Astrocyte (in vitro differentiated cells and primary cell): ENCODE measurements at places on chromosomes 3 and 15. TPM values are rescaled to one million over a fixed set of nuclear protein-coding genes. Genes with fewer than 3 reads are reported as not detected.
A peak's percentile ranks its signal among the peaks of the same experiment; 100 is the strongest.

DNA sequence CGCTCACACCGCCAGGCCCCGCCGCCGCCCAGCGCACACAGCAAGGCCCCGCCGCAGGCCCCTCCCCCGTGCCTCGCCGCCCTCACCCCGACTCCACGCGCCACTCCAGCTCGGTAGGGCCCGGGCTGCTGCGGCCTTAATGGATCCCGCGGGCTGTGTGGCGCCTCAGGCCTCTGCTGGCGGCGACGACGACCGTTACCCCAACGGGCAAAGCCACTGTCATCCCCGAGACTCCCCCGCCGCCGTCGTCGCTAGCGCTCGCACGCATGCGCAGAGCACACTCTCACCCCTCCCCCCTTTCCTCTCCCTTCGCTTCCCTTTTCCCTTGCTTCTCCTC, at the start of gene MSL2:
MSL2 (minus strand) TSS at position 272 of the 337 bp plus-strand sequence. CDS start 1,222 bp downstream, outside the sequence.
- peak within 1 kb of the TSS; percentile 90 for H3K4me3 ChIP-seq
- H3K36me3 ChIP-seq = no peaks in the 10 kb centered on the region
- no peaks in the 10 kb centered on the region for H3K27me3 ChIP-seq
- DNase-seq = no peak
- H3K27ac ChIP-seq = peak within 1 kb of the TSS; percentile 98

- peak overlapping the region; percentile 75 for H3K27ac ChIP-seq
- no peak overlapping the region for H3K4me3 ChIP-seq
- DNase-seq = no peak
- H3K27me3 ChIP-seq = no peaks in the 10 kb centered on the region
- no peaks in the 10 kb centered on the region for H3K36me3 ChIP-seq
Observed at GRCh38 chr3:150349314-150350097, 58.6 kb upstream of the TSC22D2 start.

DNA sequence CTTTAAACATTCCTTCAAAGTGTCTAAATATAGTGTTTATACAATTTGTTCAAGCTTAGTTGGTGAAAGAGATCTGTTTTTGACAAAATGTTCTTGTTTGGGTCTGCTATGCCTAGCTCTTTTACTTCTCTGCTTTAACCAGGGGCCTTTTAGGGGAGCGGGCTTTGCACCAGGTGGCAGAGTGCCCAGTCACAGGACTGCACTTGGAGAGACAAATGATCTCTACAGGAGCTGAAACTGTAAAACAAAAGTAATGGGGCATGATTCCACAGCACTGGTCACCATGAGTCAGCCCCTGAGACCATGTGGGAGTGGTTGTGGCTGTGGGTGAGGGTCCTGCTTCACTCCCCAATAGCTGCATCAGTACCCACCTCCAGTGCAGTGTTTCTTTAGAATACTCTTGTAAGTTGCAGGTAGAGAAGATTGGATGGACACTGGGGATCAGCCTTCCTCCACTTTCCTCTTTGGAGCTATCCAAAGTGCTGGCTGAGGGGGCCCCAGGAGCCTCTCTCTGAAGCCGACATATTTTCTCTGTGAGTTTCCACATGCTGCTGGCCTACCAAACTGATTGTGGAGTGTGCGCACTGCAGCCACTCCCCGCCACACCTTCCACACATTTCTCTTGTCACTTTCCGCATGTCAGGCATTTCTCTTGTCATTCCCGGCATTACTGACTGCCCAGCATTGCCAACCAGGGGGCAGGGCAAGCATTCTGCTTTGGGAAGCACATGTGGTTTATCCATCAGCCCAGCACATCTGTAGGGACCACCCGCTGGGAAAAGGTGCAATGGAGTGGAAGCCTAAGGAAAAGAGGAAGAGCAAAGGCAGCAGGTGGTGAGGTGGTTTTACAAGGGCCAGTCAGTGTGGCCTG, 110.0 kb downstream of the EPHB1 start:
- no peak overlapping the region for H3K4me3 ChIP-seq
- H3K4me1 ChIP-seq = no peaks in the 10 kb centered on the region
- H3K27me3 ChIP-seq = no peaks in the 10 kb centered on the region
- H3K36me3 ChIP-seq = no peaks in the 10 kb centered on the region

DNA sequence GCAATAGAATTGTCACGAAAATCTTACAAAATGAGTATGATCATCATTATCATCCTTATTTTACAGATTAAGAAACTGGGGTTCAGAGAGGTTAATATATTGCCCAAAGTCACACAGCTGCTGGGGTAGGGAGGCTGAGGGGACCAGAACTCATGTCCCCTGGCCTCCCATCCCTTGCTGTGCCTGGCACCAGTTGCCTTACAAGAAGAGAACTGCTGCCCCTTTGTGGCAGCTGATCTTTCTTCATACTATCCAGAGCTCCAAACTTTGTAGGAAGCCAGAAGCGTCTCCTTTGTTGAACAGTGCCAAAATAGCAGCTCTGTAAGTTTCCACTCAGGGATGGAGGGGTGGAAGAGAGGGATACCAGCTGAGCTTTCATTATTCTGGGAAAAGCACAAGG, 236.8 kb upstream of the TBC1D5 start:
- no peak for DNase-seq
- H3K27ac ChIP-seq = no peak overlapping the region
- H3K27me3 ChIP-seq = peaks cover 1% of the 10 kb centered on the region
- no peaks in the 10 kb centered on the region for H3K4me1 ChIP-seq
- H3K4me3 ChIP-seq = no peak overlapping the region

- no peak for DNase-seq
- no peaks in the 10 kb centered on the region for H3K36me3 ChIP-seq
- H3K27ac ChIP-seq = no peak overlapping the region
- H3K4me1 ChIP-seq = peaks cover 11% of the 10 kb centered on the region
Observed at GRCh38 chr3:184349563-184350470, 11.6 kb downstream of the CLCN2 start.

GRCh38 chr3:134464064-134464688, 21.6 kb downstream of the ANAPC13 start:
- H3K27ac ChIP-seq = peak overlapping the region; percentile 97
- peak; percentile 99 for DNase-seq
- no peaks in the 10 kb centered on the region for H3K27me3 ChIP-seq
- H3K4me1 ChIP-seq = peaks cover 50% of the 10 kb centered on the region
- no peaks in the 10 kb centered on the region for H3K36me3 ChIP-seq

GRCh38 chr3:45515999-45516725, 78.4 kb upstream of the LIMD1 start:
- no peak for DNase-seq
- H3K4me3 ChIP-seq = no peak overlapping the region
- H3K27me3 ChIP-seq = no peaks in the 10 kb centered on the region
- peaks cover 23% of the 10 kb centered on the region for H3K36me3 ChIP-seq
- no peak overlapping the region for H3K27ac ChIP-seq

GRCh38 chr3:149600634-149601033, 57.2 kb downstream of the WWTR1 start:
- no peaks in the 10 kb centered on the region for H3K36me3 ChIP-seq
- H3K27me3 ChIP-seq = no peaks in the 10 kb centered on the region
- H3K4me1 ChIP-seq = peaks cover 42% of the 10 kb centered on the region
- H3K27ac ChIP-seq = no peak overlapping the region
- no peak overlapping the region for H3K4me3 ChIP-seq
- no peak for DNase-seq

- no peak overlapping the region for H3K4me3 ChIP-seq
- DNase-seq = no peak
- H3K27me3 ChIP-seq = no peaks in the 10 kb centered on the region
- no peaks in the 10 kb centered on the region for H3K4me1 ChIP-seq
Observed at GRCh38 chr15:36301947-36302346, 277.5 kb upstream of the CDIN1 start.

GRCh38 chr3:133464573-133464972, 64.7 kb downstream of the BFSP2 start:
- H3K4me3 ChIP-seq = no peak overlapping the region
- no peaks in the 10 kb centered on the region for H3K36me3 ChIP-seq
- DNase-seq = peak; percentile 38
- no peak overlapping the region for H3K27ac ChIP-seq
- no peaks in the 10 kb centered on the region for H3K27me3 ChIP-seq
- H3K4me1 ChIP-seq = no peaks in the 10 kb centered on the region

DNA sequence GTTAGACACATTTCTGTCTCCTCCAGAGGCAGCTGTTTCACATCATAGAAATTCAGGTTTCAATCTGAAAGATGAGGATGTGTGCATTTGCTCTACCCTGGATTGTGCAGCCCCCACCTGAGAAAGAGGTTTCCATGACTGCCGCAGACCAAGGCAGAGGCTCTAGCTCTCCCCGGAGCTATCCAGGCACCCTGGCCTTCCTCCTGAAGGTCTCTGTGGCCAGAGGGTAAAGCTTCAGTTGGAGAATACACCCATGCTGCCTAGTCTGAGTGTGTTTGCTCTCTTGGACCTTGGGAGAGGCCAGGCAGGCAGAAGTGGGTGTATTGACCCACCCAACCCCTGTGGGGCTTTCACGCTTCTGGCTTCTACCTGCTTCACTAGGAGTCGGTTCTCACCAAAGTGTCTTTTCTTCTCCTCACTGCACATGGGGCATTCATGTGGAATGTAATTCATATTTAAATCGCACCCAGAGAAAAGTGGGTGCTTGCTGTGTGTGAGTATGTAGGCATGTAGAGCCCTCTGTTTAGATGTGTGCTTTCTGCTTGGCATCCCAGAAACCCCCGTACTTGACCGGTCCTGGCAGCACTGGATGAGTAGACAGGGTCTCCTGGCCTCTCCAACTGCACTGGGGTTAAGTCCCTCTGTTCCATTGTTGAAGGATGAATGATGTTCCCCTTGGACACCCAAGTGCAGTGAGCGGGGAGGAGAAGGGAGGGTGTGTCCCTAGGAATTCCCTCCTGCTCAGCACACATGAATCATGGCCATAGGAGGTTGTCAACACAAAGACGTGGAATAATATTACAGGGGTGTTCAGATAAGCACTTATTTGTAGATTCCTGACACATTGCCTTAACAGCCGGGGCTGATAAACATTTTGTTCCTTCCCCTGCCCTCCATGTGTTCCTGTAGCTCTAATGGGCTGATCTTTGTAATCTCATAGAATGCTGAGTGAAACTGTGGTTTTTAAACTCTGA, 20.3 kb upstream of the RAB6B start:
- H3K36me3 ChIP-seq = no peaks in the 10 kb centered on the region
- no peak for DNase-seq
- no peak overlapping the region for H3K4me3 ChIP-seq
- peaks cover 3% of the 10 kb centered on the region for H3K27me3 ChIP-seq

GRCh38 chr15:40722934-40723333, 28.0 kb downstream of the RAD51 start:
- H3K27ac ChIP-seq = no peak overlapping the region
- H3K4me1 ChIP-seq = no peaks in the 10 kb centered on the region
- no peak for DNase-seq

DNA sequence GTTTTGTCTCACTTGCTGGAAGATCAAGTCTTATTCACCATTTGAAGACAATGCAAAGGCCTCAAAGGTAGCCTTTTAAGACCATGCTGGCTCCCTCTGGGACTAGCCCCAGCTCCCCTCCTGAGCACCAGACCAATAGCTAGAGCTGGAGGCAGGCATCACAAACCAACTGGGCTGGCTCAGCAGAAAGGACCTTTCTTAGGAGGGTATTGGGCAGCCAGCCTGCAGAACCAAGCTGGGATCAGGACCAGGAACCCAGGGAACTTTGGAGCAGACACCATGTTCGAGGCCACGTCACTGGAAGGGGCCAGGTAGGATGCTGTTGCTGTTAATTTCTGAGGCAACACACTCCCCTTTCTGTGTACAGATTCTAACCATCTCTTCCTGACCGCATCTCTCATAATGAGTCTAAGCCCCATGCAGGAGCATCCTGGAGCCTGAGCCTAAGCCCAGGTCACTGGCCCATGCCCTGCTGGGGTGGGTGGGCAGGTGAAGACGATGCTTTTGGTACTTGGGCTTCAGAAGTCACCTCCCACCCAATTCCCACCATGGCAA, 81.4 kb upstream of the KLF13 start:
- DNase-seq = no peak
- peaks cover 5% of the 10 kb centered on the region for H3K27me3 ChIP-seq
- H3K4me3 ChIP-seq = no peak overlapping the region
- H3K27ac ChIP-seq = no peak overlapping the region

DNA sequence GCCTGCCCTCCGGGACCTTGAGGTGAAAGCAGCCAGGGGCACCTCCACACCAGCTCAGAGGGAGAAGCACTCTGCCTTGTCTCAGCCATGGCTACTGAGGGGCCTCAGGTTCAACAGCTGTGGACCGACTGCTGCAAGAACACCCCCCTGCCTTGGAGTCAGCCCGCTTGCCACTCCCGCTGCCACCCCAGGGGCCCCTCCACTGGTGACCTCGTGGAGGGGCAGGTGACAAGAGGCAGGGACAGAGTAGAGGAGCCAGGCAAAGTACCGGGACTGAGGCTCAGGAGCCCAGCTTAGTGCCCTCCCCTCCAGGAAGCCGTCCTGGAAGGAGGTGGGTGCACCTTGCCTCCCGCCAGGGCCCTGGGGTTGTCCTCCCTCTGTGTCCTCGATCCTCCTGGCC, 79.6 kb upstream of the RPL32 start:
- H3K4me3 ChIP-seq = no peak overlapping the region
- H3K4me1 ChIP-seq = peaks cover 8% of the 10 kb centered on the region
- H3K27ac ChIP-seq = no peak overlapping the region
- H3K36me3 ChIP-seq = no peaks in the 10 kb centered on the region

DNA sequence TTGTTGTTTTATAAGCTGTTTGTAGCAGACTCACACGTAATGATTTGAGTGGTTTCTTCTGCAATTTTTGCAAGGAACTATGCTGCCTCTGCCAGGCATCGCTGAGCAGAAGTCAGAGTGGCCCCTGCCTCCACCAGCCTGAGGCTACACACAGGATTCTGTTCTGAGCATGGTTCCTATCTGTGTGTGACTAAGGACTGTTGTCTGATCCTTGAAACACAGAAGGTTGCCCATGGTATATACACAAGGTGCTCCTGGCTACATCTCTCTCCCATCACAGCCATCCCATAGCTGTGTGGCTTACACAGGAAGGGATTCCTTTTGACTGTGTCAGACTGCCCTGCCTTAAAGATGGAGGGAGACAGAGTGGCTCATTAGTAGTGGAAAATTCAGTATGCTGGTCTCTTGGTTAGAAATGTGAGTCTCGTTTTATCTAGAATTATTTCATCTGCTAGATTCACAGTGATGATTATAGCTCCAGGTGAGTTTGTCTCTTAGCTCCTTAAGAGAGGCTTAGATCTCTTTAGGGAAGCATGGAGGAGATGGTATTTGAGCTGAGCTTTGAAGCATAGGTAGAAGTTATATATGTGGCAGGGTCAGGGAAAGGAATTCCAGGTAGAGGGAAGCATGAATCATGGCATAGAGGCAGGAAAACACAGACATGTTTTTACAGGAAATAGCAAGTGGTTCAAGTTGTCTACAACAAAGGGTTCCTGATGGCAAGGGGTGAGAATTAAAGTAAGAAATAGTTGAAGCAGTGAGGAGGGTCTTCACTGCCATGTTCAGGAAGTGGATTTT, 37.5 kb downstream of the SNAPC5 start:
- no peaks in the 10 kb centered on the region for H3K36me3 ChIP-seq
- H3K4me3 ChIP-seq = no peak overlapping the region
- H3K27me3 ChIP-seq = no peaks in the 10 kb centered on the region
- peaks cover 19% of the 10 kb centered on the region for H3K4me1 ChIP-seq

DNA sequence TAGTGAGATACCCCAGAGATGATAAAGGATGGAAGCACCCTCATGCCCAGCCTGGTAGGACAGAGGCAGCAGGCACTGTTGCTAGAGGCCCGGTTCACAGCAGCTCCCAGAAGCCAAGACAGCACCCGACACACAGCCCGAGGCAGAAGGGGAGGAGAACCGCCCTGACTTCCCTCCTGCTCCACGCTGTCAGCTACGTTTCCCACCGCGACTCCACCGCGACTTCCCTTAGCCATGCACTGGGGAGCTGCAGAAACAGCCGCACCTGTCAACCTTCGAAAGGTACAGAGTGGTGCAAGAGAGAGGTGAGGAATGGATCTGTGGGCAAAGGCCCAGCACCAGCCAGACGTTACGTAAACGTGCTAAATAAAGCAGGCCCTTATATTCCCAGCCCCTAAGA, 529.2 kb downstream of the GABRG3 start:
- no peaks in the 10 kb centered on the region for H3K27me3 ChIP-seq
- DNase-seq = no peak
- no peaks in the 10 kb centered on the region for H3K36me3 ChIP-seq
- H3K4me3 ChIP-seq = no peak overlapping the region

Gene NSMCE3
- total RNA-seq = 8.2 and 8.3 TPM in 2 replicates

Gene CLDN18
- not detected in 2 replicates for total RNA-seq

Gene GHSR
- total RNA-seq = not detected in 2 replicates
